ENCODE measurements at places on chromosomes 7 and 10.
A peak's percentile ranks its signal among the peaks of the same experiment; 100 is the strongest.

DNA sequence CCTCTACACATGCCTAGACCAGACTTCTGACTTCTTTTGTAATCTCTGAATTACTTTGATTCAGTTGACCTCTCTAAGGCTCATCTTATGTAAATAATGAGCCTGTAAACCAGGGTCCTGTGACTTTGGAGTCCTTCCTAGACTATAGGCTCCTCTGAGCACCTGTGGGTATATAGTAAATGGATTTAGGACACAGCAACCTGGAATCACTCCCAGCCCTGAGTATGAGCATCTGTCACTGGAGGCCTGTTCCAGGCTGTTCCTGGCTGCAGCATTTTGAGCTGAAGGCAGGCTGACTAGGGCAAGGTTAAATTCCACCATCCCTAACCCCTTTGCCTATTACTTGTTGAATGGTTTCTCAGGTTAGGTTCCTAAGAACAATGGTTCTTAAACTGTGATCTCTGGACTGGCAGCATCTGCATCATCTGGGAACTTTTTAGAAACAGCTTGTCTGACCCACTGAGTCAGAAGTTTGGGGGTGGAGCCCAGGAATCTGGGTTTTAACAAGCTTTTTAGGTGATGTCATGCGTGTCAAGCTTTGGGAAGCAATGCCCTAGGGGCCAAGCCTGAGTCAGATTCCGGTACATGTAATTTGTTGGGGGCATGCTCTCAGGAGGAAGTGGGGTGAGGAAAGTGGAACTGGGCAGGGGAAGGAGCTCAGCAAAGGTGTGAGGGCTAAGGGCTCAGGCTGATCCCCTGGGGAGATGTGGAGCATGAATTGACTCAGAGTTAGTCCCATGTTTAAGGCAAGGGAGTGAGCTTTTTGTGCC is 28.2 kb downstream of the MINDY4 start:
- DNase-seq: no peak

- DNase-seq: no peak
Measured at GRCh38 chr7:155733582-155734444, 78.5 kb downstream of the SHH start.

DNA sequence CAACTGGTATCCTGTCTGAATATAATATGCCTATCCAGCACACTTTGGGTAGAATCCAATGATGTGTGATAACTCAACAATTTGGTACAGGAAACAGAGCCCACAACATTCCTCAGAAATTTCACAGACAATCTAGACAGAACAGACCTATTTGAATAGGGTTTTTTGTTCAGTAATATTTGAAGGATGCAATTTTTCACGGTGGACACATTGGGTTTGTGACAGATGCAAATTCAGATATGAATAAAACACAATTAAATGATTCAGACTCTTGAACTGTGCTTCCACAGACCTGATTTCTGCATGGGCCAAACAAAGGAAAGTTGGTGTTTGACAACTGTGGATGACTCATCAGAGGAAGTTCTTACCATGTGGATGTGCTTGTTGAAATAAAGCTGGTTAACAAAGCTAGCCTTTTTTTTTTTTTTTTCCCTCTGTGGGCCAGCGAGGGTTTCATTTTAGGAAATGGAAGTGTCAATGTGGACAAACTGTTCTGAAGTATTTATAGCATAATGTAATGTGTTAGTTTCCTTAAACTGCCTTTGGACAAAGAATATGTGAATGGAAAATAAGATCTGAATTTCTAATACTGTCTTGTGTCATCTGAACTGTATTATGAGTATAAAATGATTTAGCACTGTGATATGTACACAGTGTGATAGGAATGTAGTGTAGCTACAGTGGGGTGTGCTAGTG is 43.2 kb upstream of the FAM133B start:
- no peak for DNase-seq

DNA sequence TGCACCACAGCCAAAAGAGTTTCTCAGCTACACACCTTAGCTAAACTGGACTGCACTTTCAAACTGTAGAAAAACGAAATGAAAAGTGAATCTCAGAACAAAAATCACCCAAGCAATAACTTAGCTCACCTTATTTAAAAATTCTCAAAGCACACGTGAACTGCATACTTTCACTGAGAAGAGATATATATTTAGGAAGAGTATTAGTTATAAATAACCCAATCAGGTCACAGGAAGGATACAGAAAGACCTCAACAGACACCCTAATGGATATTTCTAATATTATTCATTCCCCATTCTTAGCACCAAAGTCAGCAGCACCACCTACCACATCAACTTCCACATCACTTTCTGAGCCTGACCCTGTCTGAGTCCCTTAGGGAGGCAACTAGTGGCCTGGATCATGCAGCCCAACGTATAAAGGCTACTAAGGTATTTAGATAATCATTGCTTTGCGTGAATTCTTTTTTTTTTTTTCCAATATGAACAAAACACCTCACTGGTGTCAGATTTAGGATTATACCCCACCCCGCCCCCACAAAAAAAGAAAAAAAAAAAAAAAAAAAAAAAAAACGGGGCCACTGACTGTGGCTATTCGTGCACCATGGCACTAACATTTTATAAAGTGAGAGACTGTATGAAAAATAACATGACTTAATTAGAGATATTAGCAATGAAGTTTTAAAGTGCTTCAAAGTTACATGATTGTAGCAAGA is 2.6 kb downstream of the ABI1 start:
- no peak for DNase-seq

- DNase-seq: no peak
Measured at GRCh38 chr10:20006169-20006870, 190.1 kb downstream of the PLXDC2 start.

DNA sequence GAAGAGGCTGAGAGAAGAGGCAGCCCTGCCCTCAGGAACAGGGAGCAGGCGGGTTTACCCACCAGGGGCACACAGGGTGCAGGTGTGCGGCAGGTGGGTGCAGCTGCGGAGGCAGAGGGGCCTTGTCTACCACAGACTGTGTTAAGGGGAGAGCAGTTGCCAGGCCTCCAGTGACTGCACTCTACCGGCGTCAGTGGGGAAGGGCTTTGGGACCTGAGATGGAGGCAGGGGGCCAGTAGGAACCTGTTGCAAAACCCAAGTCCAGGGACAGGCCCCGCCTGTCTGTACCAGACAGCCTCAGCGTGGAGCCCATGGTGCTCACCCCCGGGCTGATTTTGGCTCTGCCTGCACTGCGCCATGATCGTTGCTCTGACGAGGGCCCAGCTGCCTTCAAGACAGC is 507.6 kb upstream of the FOXK1 start:
- no peak for DNase-seq

- no peak for DNase-seq
Measured at GRCh38 chr10:125035588-125036295, 93.8 kb downstream of the ZRANB1 start.

DNA sequence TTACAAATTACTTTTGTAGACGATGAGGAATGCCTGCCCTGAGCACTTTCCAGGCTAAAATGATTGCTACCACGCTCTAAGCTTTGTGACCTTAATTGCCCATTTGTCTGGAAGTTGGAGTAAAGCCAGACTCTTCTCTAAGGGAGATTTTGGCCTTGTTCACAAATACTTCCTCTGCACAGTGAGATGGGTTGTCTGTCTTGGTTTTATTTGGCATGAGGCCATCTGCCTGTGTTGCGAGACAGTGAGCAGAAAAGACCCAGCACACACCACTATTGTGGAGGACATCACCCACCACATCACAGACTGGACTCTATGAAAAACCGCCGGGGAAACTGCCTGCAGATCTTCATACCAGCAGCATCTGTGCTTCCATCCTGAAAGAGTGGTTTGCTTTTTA is 138.4 kb downstream of the BICC1 start:
- no peak for DNase-seq

GRCh38 chr10:88651101-88651551 is 13.1 kb upstream of the LIPF start:
- no peak for DNase-seq

- DNase-seq: no peak
Measured at GRCh38 chr10:3213208-3213607, 40.6 kb upstream of the PITRM1 start.

GRCh38 chr7:45670227-45670626 is 96.1 kb downstream of the ADCY1 start:
- no peak for DNase-seq

GRCh38 chr10:1685699-1686490 is 51.4 kb downstream of the ADARB2 start:
- no peak for DNase-seq

- DNase-seq: no peak
Measured at GRCh38 chr10:127203067-127203466, 6.7 kb upstream of the INSYN2A start.

DNA sequence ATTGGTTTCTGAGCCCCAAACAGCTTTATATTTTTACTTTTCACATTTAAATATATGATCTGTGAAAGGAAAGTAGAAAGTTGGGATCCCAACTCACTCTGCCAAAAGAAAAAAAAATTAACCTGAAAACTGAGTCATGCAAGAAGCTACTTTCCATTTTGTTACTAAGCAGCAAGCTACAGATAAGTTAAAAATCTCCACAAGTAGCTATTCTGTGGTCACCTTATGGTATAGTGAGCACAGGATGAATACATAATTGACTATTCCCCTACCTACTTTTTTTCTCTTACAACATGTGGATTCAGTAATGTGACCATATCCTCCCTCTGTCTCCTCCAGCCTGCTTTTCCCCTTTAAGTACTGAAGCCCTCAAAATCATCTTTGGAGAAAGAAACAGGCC is 30.3 kb upstream of the CREB3L2 start:
- no peak for DNase-seq

DNA sequence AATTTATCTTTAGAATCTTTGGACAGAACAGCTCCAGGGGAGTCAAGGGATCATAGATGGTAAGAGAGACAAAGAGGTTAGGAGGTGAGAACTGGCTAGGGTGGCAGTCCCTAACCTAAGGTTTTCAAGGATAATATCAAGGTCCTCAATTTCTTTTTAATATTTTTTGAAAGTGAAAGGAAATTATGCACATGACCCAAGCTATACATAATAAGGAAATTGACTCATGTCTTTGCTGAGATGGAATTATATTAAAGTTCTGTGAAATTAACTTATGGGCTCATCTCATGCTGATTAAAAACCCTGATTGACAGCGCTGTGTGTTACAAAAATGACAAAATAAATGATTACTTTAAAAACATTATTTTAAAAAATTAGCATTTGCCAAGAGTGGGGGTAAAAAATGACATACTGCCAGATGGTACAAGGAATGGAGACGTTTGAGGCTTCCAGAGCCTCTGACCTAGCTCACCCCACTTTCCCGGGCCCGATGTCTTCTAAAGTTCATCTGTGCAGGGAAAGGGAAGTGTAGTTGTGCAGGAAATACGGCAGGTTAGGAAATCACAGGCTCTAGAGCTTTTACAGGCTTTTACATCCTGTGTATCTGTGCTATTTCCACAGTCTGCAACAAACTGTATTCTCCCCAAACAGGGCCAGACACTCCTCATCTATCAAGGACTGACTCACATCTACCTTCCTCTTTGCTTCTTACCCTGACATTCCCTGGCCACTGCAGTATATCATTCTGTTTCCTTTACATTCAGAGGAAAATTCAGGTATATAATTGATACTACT is 185.6 kb upstream of the PRSS58 start:
- DNase-seq: no peak

DNA sequence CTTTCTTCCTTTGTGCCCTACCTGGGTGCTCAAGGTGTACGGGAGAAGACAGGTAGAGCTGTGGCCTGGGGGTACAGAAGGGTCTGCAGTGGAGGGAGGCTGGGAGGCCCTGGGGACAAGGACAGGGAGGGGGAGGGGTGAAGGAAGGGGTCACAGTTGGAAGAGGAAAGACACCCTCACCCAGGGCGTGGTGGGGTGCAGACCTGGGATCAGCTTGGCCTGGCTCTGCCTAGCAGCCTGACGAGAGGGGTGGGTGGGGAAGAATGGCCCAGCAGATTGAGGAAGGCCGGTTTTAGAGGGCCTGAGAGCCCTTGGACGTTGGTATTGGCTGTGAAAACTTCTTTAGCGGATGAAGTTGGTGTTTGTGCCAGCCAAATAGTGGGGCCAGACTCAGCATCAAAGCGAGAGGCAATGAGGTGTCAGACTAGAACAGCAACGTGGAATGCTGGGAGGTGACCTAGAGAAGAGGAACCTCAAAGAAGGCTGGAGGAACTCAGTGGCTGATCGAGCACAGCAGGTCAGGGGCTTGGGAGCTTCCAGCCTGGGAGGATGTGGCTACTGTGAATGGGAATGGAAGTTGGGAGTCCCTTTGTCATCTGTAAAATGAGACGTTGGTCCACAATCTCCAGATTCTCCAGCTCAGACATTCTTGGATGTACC is 18.1 kb upstream of the TRIM8 start:
- no peak for DNase-seq

DNA sequence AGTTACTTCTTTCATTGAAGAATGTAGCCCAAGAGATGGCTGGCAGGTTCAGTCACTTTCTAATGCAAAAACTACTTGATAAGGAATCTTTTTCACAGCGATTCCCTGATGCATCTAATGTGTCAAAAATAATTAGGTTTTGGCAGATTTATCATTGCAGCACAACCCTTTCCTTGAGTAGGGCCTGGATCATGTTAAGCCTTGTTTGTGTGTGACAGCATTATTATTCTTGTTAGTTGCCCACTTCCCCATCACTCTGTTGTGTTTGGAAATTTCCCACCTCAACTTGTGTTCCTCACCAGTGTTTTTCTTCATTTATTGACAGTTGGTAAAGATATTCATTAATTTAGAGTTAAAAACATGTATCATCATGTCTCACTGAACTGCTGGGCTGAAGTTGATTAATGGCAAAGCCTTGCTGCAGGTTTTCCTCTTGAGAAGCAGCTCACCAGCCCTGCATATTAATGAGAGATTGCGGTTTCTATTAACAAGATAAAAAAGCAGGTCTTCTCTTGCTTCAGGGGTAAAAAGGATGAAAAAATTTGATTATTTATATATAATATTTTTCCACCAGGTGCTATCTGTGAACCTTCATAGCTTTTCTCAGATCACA is 233.3 kb upstream of the MDFIC start:
- no peak for DNase-seq

GRCh38 chr10:103547391-103547946 is 54.0 kb downstream of the NEURL1 start:
- DNase-seq: peak; percentile 45

DNA sequence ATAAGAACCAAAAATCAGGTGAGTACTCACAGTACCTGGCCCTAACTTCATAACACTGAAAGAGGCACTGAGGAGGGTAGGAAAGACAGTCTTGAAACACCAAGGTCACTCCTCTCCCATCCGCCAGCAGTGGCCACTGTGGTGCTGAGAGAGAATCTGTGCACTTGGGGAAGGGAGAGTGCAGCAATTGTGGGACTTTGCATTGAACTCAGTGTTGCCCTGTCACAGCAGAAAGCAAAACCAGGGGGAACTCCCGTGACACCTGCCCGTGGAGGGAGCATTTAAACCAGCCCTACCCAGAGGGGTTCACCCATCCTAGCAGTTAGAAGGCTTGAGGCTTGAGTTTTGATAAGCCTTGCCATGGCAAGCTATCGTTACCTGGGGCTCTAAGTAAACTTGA is 35.2 kb upstream of the MAP3K8 start:
- DNase-seq: no peak

GRCh38 chr7:18855796-18856195 is 261.6 kb downstream of the TWIST1 start:
- DNase-seq: no peak

DNA sequence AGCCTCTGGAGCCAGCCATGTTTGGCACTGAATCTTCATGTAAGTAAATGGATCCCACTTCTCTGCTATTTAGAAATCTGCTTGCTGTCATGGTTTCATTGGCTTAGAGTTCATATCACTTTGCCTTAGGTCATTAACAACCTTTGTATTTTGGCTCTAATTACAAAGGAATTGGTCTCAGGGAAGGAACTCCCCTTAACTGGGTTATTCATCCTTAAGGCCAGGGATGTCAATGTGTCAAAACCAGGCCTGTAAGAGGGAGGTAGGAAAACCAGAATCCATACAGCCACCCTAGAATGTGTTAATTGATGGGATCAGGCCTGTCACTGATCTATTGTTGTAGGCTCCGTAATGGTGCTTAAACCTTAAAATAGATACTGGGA is 67.3 kb downstream of the ST7 start:
- no peak for DNase-seq

All from breast epithelium (tissue), 4 donors.